ENCODE measurements at places on chromosomes 4 and X.

GRCh38 chrX:129099207-129099606, 424.1 kb downstream of the SMARCA1 start:
- no peak for DNase-seq

DNA sequence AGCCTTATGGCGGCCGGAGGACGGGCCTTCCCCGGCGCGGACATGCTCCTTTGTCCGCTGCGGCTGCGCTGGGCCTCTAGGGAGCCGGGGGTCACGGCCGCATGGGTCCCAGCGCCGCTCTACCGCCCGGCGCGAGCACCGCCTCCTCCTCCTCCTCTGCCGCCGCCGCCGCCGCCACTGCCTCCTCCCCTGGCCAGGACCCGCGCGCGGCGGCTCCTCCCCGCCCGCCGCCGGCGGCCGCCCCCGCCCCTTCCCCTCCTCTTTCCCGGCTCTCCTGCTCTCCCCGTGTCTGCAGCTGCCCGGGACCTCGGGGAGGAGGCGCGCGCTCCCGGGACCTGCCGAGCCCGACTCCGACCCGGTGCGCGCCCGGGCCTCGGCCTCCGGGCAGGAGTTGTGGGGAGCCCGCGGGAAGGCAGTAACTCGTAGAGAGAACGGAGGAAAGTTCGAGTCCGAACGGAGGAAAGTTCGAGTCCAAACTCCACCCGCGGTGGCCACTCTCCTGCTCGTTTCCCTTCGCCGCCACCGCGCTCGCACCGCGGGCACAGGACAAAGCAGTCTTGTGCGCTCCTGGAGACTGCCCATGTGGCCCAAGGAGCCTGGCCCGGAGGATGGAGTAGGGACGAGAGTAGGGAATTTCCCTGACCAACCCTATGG, at the start of gene ADGRA3:
ADGRA3 (minus strand) TSS at position 179 of the 654 bp plus-strand sequence. CDS start 282 bp downstream, outside the sequence.
- no peak for DNase-seq

DNA sequence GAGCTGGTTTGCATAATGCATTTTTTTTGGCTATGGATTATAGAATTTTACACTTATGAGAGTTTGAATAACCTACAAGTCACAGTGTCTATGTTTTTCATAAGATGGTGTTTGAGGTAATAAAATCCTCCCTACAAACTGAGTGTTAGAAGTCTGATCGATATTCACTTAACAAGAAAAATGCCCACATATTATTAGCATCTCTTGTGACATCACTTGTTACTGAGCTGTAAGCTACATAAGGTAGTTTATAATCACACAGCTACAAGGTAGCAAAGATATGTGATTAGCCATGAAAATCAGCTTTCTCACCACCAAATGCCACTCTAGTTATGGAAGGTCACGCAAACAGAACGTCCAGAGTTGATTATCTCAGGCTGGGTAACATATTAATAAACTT, 669.6 kb downstream of the PCDH18 start:
- DNase-seq = no peak

DNA sequence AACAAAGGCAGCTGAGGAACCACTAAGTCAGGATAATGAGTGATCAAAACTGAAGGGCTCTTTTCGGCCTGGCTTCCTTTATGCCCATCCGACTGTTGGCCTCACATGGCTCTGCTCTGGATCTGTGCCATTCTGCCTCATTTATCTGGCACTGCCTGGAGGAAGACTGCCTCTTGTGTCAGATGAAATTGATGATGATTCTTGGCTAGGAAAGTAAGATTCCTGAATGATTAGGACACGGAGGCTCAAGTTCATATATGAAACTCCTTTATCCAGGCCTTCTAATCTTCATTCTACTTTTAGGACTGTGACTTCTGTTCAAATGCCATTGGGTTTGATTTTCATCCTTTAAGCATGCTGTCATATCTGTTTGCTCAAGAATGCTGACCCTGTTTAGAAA, 475.4 kb upstream of the RPS6KA3 start:
- DNase-seq = no peak

GRCh38 chrX:152895724-152896420, 2.0 kb upstream of the ZNF185 start:
- no peak for DNase-seq

DNA sequence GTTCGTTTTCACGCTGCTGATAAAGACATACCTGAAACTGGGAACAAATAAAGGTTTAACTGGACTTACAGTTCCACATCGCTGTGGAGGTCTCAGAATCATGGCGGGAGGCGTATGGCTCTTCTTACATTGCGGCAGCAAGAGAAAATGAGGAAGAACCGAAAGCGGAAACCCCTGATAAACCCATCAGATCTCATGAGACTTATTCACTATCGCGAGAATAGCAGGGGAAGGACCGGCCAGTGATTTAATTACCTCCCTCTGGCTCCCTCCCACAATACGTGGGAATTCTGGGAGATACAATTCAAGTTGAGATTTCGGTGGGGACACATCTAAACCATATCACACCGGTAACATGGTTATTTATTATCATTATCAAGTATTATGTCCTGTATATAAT, 2204.5 kb downstream of the ARAP2 start:
- no peak for DNase-seq

DNA sequence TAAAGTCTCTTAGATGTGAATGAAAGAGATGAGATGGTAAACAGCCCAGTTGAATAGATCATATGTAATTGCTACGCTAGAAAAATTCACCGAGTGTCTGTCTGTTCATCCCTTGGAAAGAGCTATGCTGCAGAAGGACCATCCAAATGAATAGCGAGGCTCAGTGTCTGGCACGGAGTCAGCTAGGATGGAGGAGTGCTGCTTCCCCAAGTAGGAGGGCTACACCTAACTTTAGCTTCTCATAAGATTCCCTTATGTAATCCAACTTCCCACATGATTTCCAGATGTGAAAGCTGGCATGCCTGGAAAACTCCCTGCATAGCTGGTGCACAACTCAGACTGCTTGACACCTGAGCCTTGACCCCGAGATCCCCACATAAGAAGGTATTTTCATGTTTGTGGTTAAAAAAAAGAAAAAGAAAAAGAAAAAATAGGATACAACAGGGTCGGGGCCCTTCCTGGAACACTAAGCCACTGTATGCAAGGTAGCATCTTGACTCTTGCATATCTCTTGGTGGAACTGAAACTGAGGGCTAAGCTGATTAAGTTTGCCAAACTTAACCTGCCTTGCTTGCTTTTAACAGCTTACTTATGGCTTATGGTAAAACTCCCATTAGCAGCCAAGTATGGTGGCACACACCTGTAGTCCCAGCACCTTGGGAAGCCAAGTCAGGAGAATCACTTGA, 82.3 kb downstream of the FREM3 start:
- DNase-seq = no peak

DNA sequence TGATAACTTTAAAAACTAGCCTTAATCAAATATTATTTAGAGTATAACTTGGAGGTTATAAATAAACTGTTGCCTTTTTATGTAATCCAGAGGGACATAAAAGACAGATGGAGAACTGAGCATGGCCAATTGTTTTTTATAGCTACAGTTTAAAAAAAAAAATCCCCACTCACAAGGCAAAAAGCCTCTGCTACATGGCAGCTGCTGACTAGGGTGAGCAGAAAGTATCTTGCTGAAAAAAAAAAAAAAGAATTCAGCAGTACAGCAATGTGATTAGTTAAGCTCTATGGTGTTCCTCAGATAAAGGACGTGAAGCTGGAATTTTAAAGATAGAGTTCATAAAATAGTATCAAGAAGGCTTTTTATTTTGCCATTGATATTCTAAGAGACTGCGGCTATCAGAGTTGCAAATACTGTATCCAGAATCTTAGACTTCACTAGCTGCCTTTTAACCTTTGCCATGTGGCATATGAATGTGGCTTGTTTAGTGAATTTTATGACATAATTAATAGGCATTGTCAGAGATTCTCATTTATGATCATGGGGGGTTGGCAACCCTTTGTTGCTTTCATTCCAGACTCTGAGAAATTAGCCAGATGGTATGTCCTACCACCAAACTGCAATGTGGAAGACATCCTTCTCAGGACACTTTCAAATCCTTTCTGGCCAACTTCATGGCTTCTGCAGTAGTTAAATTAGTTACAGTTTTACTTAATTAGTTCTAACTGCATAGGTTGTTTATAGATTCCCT, 498.0 kb downstream of the STPG2 start:
- DNase-seq = no peak

DNA sequence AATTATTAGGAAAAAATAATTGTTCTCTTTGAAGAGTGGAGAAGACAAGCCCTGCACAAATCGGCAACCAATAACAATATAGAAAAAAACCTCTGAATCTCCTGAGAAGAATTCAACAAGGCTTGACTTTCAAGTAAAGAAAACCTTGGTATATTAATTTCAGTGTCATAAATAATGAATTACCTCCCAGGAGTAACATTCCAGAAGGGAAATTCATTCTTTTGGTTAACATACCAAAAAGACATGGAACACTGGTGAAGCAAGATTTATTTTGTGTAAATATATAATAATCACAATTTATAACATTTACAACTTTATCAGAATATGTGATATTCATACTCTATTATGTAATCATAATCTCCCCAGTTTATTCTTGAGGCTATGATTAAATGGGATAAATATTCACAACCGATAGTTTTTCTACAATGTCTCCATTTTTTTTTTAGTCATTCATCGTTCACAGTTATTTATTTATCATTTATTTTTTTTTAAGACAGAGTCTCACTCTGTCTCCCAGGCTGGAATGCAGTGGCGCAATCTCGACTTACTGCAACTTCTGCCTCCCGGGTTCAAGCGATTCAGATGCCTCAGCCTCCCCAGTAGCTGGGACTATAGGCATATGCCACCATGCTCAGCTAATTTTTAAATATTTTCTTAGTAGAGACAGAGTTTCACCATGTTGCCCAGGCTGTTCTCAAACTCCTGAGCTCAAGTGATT, 53.0 kb upstream of the RPS6KA6 start:
- DNase-seq = no peak

DNA sequence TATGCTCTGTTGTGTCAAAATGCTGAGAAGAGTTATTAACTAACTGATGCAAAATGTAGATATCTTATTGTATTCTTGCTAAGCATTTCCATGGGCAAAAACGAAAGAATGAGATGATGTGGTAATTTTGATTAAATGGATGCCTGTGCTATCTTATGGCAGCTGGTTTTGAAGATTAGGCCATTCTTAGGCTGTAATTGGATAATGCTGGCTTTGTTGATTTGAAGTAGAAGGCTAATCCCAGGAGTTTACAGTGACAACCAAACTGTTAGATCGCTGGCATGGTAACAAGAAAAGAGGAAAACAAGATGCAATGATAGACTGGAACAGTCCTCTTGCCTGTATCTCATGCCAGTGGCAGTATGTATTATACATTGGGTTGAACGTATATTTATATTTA, 74.1 kb upstream of the WDR44 start:
- DNase-seq = no peak

- no peak for DNase-seq
Measured at GRCh38 chr4:98222306-98222705, 38.9 kb upstream of the RAP1GDS1 start.

GRCh38 chrX:149881081-149881711, at the start of gene MAGEA8:
Gene MAGEA8, plus strand, starts transcription at chrX:149881183. Its CDS starts 3,090 bp downstream, at chrX:149884273.
- no peak for DNase-seq

DNA sequence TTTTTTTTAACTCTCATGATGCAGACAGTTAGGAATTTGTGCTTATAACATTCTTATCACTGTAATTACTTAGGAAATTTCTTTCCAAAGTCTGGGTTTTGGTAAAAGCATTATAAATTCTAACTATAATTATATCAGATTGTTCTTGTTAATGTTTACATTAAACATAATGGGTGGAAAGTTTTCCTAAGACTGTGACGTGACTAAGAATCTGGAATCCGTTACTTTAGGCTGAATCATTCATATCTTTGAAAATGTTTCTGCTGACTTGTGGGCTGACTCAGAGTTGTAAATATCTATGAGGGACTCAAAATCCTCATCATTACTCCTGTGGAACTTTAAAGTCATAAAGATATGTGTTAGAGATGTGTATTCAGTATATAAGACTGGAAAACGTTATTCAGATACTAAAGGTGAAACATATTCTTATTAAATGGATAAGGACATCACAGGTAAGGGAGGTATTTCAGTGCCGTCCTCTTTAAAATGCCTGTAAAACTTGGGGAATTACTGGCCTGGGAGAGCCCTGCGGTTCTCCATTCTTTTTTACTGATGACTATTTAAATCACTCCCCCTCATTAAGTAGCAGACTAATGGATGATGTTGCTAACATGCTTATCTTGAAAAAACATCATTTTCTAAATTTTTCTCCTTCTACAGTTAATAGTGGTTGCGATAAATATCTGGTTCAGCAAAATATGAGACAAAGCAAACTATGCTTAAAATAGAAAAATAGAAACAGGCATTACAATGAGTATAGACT, 159.0 kb downstream of the DCLK2 start:
- DNase-seq = no peak

DNA sequence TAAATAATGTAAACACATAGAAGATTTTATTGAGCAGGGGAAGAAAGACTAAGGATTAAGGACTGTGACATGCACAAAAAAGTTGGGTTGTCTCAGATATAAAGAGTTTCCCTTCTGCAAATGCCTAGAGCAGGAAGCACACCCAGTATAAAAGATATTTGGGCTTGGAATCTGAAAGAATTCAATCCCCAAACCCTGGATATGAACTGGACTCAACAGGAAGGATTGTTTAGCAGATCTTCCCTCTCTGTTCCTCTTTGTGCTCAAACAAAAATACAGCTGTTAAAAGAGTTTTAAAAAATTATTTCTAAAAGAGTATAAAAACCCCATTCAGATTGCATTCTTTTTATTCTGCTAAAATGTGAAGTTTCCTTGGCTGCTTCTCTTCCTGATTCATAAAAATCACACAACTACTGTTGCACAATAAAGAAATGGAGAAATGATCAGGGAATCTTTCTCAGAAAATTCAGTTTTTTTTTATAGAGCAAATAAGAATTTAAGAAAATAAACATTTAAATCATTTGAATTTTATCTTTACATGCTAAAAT, 71.4 kb downstream of the PDLIM5 start:
- no peak for DNase-seq

DNA sequence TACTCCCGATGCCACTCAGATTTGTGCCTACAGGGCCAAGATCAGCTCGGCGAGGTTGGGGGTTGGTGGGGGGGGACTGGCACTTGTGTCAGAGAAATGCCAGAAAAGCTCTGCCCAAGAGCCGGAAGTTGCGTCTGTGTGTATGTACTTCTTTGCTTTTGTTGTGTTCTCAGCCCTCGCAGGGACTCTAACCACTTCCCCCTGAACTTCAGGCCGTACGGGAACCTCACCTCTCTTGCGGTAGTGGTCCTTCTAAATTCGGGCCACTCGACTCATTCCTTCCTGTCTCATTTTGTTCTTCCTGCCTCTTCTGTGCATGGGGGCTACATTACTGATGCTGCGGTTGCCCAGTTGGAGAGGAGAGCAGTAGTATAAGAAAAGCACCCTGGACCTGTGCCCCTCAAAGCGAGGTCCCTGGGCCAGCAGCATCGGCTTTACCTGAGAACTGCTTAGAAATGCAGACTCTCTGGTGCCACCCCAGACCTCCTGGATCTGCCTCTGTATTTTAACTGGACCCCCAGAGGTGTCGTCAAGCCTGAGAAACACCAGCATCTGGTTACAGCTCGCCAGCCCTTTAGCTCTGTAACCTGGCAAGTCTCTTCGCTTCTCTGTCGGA, 146.3 kb upstream of the RPS6KA3 start:
- DNase-seq = peak; percentile 4
